ENCODE measurements at places on chromosomes 1 and 21.

DNA sequence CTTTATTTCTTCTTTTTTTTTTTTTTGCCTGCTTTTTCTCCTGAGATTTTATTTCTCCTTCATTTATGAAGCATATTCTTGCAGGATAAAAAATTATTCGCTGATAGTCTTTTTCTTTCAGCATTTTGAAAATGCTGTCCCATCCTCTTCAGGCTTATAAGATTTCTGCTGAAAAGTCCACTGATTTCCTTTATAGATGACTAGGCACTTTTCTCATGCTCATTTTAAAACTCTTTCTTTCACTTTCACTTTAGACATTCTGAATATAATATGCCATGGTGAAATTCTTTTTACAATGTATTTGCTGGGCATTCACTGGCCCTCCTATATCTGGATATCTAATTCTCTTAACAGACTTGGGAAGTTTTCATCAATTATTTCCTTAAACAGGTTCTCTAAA lies 25.5 kb upstream of the GTF2B start:
- DNase-seq, result no peak

GRCh38 chr1:68231627-68232288 lies 565 bp downstream of the WLS start:
- peak; percentile 15 for DNase-seq

DNA sequence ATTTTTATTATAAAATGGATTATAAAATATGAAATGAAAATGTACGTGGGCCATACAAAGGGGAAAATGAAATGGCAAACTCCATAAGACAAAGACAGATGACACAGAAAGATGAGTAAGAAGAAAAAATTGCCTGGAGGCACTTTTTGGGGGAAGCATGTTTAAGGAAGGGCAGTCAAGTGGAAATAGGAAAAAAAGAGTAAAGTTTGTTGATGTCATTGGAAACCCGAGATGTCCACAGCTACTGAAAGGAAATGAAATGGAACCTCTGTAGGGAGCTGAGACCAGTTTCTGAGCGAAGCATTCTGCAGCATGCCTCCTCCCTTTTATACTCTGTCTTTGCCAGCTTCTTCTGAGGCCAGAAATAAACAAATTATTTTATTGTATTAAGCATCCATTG lies 203.4 kb upstream of the UBE2U start:
- DNase-seq, result no peak

- no peak for DNase-seq
Measured at GRCh38 chr1:238018214-238018613, 127.5 kb upstream of the ZP4 start.

DNA sequence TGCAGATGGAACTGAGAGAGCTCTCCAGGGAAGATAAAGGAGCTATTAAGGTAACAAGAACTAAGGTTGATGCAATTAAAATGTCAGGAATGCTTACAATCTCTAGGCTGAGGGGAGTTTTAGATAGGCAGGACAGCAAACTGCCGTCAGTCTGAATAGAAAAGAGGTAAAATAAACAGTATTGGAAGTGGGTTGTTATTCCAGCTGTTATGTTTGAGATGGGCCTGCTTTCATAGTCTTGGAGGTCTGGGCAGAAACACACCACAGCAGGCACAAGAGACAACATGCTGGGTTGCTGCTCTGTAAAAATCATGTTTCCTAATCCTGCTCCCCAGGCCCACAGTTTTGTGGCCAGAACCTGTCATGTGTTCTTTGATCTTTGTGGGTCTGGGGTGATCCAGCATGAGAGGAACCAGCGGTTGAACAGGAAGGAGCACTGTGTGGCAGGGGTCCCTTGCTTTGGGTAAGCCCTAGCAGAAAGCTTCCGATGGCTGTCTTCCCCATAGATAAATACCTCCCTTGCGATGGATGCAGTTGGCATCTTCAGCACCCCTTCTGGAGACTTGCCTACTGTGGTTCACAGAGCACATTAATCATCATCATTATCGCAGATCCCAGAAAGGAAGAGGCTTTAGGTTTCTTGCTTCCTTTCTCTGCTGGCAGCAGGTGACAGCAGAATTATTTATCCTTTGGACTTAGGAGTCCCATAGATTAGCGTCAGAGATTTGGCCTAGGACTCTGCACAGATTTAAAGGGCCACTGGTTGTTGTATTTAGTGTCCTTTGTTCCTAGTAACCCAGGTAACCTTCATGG lies 97.1 kb downstream of the AK5 start:
- no peak for DNase-seq

GRCh38 chr1:11767922-11768704 lies 6.1 kb downstream of the C1orf167 start:
- DNase-seq, result no peak

GRCh38 chr1:196121181-196121580 lies 487.1 kb downstream of the KCNT2 start:
- no peak for DNase-seq

DNA sequence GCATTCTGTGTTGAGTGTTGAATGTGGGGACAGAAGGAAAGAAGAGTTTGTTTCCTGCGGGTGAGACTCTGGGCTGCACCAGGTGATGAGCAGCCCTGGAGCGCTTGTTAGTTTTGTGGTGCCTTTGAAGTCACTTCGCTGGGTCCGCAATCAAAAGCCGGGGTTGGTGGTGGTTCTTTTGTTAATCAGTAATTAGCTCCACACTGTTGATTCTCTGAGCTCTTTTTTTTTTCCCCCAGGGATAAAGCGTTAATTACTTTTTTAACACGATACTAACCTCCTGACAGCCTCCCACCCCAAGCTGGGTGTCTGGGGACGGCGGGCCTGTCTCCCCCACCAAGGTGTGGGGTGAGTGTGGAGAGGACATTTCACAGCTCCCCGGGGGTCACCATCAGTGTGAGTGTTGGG lies 56.6 kb downstream of the AGPAT3 start:
- peak; percentile 50 for DNase-seq

GRCh38 chr1:204203206-204203767 lies 7.0 kb upstream of the KISS1 start:
- no peak for DNase-seq

DNA sequence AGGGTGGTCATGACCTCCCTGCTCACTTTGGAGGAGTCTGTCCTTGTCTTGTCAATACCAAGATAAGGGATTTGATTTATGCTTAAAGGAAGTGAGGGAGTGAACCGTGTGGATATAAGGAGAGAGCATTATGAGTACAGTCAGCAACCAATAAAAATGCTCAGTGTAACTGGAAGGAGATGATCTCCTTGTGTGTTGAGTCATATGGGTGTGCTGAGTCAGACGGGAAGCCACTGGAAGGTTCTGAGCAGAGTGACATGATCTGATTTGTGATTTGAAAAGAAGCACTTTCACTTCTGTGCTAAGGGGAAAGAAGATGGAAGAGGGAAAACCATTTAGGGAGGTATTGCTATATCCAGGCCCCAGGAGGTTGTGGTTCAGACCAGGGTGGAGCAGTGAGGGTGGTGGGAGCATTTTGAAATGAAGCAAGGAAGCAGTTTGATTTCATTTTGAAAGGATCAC lies 2.5 kb upstream of the BCL10 start:
- peak; percentile 41 for DNase-seq

DNA sequence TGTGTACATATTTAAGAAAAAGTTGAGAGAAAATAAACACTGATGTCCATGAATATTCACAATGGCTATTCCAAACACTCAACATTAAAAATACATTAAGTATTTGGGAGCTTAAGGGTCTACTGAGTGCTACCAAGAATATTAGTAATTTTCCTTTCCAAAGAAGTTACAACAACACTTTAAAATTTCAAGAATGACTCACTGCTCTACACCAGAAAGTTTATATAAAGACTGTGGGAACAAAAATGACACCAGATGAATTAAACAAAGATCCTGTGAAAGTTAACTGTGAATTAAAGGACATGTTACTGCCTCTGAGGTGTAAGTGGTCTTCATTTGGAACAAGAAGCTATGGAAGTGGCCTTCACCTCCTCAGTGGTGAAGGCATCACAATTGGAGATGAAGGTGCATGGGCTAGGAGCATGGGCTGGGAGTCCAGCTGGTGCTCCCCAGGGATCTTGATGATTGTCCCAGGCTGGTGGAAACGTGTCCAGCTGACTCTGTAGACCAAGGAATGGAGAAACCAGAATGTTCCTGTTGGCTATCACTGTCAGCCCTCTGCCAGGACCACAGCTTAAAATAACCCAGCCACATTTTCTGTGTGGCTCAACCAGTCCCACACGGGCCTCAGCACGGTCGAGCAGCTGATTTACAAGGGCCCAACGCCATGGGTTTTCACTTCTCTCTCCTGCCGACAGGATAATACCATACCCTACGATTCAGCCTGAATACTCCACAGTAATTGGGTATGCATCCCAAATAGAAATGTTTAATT lies 28.8 kb downstream of the TAF5L start:
- DNase-seq, result no peak

DNA sequence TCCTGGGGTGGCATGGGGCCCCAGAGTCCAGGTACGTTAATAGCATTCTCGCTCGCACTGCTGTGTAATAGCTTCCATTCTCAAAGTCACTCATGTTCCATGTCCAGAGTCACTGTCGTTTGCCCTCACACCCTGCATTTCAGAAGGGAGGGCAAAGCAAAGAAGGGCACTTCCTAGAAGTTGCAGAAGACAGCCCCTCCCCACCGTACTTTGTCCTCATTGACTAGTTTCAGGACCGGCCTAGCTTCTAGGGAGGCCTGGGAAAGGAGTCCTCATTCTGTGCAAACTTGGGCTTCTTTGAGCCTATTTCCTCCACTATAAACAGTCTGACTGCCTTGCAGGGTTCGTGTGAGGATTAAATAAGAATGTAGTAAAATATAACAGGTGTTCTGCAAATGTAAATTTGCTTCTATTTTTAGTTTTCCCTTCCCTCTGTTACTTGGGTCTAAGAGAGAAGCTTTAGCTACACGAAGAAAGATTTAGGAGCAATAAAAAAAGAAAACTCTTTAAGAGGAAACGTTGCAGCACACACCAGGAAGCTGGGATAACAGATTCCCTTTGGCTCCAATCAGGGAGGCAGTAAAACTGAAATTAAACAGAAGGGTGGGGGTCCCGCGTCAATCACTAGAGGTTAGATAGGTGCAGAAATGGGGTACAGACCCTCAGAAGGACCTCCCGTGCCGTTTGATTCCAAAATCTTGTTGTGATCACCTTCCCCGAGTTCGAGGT lies 40.1 kb downstream of the ACTL8 start:
- DNase-seq, result no peak

DNA sequence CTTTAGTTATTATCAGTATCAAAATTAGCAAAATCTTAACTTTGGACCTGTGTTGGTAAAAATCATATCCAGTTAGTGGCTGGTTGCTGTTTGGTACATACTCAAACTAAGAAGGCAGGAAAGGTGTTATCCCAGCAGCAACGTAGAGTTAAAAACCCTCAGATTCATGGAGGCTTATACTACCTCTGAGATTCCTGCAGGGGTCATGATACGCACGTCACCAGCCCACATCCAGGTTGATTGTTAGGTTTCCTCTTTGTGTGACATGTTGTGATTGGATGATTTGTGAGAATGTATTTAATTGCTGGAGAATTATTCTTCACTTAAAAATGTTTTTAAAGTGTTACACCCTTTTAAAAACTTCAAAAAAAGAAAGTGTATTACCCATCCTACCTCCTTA lies 423.3 kb upstream of the ADGRL2 start:
- DNase-seq, result no peak

DNA sequence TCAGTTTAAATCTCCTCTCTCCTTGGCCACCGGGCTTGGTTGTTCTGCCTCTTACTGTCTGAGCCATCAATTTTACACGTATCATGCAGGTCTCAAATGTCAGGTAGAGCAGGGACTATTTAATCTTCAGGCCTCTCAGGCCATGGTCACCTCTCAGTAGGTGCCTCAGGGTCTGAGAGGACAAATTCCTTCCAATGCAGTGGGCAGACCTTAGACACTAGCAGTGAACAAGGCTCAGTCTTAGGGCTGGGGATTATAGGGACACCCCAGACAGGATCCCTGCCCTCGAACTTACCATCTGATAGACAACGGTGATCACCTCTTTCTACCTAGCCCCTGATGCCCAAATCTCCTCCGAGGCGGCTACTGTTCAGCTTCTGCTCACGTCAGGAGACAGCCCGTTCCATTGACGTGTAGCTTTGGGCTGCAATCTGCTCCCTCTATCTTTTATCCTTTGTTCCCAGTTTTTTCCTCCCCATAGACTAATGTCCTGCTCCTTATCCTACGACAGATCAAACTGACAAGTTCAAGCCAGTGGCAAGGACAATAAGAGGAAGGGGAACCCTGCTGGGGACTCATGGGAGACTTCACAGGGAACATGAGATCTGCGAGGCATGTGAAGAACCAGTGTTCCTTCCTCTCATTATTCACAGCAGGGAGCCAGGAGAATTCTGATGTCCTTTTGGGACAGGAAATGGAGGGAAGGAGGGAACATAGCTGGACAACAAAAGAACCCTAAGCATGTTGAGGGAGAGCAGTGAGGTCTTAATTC lies 1.4 kb upstream of the MYOG start:
- no peak for DNase-seq

GRCh38 chr1:52967666-52968065 lies 40.6 kb downstream of the SCP2 start:
- DNase-seq, result no peak

DNA sequence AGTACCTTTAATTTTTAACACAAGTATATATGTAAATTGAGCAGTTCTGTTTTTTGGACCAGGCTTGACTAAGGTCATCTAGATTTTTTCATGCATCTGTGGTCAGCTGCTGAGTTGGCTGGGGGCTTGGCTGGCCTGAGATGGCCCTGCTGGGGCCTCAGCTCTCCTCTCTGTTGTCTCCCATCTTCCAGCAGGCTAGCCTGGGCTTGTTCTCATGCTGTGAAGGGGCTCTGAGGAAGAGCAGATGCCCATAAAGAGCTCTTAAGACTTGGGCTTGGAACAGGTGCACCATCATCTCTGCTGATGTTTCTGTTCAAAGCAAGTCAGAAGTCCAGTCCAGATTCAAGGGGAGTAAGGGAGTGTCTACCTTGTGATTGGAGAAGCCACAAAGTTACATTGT lies 51.2 kb upstream of the TNR start:
- no peak for DNase-seq

DNA sequence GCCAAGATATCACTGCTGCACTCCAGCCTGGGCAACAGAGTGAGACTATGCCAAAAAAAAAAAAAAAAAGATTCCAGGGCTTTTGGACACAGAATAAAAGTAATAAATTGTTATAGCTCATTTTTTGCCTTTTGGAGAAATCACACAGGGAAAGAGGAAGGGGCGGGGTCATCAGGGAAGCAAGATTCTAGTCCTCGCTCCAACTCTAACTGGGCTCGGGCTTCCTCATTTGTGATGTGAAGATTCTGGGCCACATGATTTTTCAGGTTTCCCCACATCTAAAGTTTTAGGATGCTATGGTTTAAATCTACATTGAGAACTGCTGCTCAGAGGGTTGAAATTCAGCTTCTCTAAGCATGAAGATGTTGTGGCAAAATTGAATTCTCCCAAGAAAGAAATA lies 179.3 kb upstream of the PLXNA2 start:
- DNase-seq, result no peak

DNA sequence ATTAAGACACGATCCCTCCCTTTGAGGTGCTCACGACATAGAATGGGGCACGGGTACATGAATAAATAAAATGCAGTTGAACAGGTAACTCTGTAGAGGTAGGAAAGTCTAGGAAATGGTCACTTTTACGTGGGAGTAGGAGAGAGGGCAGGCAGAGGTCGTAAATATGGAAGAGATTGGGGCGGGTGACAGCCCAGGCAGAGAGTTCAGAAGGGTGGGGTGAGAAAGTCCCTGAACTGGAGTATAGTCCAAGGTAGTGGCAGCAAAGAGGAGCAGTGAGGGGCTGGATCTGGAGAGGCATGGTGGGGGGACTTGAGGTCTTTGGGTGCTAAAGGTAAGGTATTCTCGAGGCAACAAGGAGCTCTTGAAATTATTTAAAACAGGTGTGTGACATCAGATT lies 147.9 kb downstream of the C1orf21 start:
- no peak for DNase-seq
